CD8-positive, alpha-beta memory T cell (primary cell): ENCODE measurements at places on chromosomes 12 and 14. TPM values are rescaled to one million over a fixed set of nuclear protein-coding genes. Genes with fewer than 3 reads are reported as not detected.

DNA sequence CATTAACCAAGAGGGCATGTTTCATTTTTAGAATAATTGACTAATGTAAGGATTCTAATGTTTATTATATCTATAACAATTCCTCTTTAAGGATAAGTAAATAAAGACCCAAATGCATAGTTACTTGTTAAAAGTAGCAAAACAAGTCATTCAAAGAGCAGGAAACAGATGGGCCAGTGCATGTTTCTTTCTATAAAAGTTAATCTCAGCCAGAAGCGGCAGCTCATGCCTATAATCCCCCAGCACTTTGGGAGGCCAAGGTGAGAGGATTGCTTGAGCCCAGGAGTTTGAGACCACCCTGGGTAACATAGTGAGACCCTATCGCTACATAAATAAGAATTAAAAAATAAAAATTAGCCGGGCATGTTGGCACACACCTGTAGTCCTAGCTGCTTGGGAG, 391.0 kb upstream of the RGS6 start:
- DNase-seq = no peak

GRCh38 chr12:93167331-93167730, 210.4 kb upstream of the NUDT4 start:
- DNase-seq = no peak

DNA sequence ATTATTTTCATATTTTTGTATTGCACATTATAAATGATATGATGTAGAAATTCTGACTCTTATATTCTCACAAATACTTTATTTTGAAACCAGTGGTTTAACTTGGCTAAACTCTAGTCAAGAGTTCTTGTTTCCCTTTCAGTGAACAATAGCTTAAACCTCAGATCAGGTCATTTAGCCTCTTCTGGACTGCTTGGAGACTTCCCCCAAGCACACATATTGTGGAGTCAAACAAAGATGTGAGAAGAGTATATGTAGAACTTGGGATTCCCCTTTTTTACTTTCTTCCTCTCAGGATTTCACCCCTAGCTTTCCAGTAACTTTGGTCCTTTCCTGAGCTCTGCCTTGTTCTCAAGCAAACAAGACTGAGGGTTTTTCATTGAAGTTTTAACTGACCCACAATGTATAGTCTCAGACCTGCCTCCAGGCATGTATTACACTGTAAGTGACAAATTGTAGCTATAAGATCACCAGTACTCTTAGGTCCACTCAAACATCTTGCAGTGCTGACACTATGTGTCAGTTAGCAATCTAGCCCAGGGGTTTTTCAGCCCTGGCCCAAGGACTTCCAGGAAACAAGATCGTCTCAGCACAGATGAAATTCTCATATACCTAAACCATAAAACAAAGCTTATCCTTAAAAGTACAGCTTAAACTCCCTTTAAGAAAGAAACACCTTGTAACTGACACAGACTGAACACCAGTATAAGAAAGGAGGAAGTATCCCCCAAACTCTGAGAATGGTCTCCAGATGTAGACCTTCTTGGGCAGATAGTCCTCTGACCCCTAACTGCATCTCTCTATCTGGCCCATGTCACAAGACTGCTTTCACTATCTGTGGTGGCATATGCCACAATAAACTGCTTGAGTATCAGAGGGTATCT, 98.6 kb downstream of the SLC6A15 start:
- no peak for DNase-seq

DNA sequence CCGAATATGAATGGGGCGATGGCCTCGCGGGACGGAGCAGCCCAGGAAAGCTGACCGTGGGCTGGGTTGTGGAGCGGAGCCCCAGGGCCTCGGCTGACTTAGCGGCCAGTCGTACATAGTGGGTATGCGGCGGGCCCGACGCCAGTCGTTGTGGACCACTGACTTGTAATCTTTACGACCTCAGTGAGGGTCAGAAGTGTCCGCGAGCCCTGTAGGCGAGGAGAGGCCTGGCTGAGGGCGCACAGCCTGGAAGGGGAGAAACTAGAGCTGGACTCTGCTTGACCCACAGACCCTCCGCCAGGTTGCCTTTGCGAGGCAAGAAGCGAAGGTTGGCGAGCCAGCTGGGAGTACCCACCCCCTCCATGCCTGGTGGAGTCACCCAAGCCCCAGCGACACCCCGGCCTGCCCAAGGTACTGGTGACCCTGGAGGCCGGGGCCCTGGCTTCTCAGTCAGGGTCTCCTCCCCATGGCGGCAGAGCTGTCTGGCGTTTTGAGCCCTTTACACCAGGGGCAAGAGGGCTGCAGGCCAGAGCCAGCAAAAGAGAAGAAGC, 15.6 kb upstream of the DYNC1H1 start:
- no peak for DNase-seq

GRCh38 chr14:89226801-89227495, 190.1 kb downstream of the FOXN3 start:
- no peak for DNase-seq

The SIX1 gene
- total RNA-seq = not detected

DNA sequence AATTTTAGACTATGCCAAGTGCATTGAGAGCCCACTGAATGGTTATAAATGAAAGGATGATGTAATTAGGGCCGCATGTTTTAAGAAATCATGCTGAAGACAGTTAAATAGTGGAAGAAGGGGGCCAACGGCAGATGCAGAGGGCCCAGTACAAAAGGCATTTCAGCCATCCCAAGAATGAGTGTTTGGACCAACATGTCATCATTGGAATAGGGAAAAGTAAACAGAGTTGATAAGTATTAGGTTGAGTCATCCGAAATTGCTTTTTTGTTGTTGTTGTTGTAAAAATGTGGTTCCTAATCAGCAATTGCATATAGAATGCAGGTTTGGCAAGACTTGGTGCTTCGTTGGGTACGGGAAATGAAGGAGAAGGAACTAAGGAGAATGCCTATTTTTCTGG, 29.5 kb downstream of the BMP4 start:
- no peak for DNase-seq

GRCh38 chr14:83255727-83256090, 1722.1 kb upstream of the SEL1L start:
- no peak for DNase-seq
